ENCODE measurements at places on chromosomes 16 and 17.

- no peak for DNase-seq
Measured at GRCh38 chr16:84237994-84238750, 1.6 kb downstream of the KCNG4 start.

- no peak for DNase-seq
Measured at GRCh38 chr16:26712876-26713275, 353.9 kb upstream of the C16orf82 start.

GRCh38 chr17:79748295-79749099 is 17.8 kb downstream of the ENPP7 start:
- no peak for DNase-seq

DNA sequence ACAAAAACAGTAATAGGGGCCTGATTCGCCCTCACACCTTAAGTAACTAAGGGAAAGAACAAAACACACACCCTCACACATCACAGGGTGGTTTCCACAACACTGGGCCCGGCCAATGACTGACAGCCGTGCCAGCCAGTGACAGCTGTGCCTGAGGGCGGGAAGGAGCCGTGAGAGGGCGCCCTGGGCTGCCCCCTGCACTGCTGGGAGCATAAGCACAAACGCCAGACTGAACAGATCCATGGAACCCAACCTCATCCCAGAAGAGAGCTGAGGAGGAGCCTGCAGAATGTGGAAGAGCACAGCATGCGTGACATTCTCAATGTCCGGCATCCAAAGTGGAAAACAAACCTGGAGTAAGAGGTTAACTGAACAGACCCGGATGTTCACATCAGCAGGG is 16.0 kb downstream of the CSNK1D start:
- DNase-seq: peak; percentile 80

GRCh38 chr16:29891525-29892457 is 7.6 kb downstream of the SEZ6L2 start:
- no peak for DNase-seq

DNA sequence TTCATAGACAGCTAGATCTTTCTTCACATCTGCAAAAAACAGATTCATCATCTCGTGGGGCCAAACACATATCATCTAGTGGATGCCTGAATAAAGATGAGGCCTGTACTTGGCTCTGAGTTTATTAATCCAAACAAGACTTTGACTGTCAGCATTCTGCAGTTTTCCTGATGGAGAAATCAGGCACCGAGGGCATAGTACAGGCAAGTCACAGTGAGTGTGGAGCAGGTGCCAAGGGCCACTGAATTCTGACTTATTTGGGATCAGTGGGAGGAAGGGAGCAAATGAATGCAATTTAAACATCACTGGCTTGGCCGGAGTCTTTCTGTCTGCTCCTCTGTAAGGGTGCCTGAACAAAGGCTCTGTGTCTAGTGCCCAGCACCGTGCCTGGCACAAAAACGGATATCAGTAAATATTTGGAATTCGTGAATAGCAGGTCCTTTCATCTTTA is 975 bp downstream of the CFAP20 start:
- DNase-seq: no peak

GRCh38 chr17:33072421-33073161 is 80.9 kb downstream of the SPACA3 start:
- no peak for DNase-seq
